ENCODE measurements at places on chromosomes 12 and 14.

- peak; percentile 6 for DNase-seq
Measured at GRCh38 chr12:67025543-67026114, 243.5 kb upstream of the CAND1 start.

- DNase-seq: no peak
Measured at GRCh38 chr14:99748529-99748928, 44.7 kb upstream of the EML1 start.

DNA sequence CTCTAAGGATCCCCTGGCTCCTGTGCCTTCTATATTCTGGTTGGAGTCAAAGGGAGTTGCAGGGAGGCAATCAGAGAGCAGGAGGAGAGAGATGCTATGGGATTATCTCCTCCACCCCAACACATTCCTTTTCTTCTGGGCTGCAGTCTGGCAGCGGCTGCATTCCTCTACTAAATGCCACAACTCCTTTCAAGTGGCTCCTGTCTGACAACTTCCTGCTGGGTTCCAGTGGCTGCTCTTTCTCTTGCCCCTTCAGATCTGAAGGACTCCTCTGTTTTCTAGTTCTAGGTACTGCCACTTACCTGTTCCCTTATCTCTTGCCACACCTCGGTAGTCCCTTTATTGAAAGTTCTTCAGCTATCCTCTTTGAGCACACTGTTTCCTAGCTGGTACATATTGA lies 425.0 kb downstream of the SNAPC1 start:
- no peak for DNase-seq

- no peak for DNase-seq
Measured at GRCh38 chr12:69225251-69225910, 14.0 kb upstream of the CPSF6 start.

GRCh38 chr12:2841056-2841650 lies 6.3 kb upstream of the NRIP2 start:
- no peak for DNase-seq

- DNase-seq: no peak
Measured at GRCh38 chr12:69633061-69633460, 22.4 kb upstream of the LRRC10 start.

DNA sequence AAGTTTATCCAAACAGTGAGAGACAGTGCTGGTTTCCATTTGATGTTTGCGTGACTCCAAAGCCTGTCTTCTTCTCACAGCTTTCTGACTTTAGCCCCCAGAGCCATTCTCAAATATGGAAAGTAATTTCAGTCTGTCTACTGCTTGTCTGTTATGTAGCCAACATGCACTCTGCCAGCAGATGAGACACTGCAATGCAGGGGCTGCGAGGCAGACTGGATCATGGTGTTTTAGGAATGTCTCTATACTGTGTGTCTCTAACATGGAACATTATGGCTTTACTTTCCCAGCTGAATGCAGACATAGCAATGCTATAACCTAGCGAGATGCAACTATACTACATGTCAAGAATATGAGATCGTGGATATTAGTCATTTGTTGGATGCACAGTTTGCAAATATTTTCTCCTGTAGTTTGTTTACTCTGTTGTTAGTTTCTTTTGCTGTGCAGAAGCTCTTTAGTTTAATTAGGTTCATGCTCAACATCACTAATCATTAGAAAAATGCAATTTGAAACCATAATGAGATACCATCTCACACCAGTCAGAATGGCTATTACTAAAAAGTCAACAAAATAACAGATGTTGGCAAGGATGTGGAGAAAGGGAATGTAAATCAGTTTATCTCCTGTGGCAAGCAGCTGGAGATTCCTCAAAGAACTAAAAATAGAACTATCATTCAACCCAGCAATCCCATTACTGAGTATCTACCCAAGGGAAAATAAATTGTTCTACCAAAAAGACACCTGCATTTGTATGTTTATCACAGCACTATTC lies 235.8 kb upstream of the TMTC1 start:
- no peak for DNase-seq

DNA sequence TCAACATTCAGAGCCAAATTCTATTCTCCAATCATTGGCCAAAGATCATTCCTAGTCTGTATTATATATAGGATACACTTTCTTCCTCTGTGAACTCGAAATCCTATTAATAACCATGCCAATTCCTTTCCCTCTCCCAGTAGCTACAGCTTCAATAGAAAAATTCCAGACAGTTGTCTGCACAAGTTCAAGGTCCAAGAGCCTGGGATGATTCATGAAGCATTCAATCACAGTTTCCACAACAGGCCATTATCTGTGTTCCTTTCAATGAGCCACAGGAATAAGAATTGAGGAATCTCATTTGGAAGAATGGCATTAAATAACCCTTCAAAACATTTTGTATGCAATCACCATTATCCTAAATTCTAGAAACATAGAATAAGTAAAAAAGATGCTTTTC lies 437.4 kb downstream of the RMST start:
- no peak for DNase-seq

DNA sequence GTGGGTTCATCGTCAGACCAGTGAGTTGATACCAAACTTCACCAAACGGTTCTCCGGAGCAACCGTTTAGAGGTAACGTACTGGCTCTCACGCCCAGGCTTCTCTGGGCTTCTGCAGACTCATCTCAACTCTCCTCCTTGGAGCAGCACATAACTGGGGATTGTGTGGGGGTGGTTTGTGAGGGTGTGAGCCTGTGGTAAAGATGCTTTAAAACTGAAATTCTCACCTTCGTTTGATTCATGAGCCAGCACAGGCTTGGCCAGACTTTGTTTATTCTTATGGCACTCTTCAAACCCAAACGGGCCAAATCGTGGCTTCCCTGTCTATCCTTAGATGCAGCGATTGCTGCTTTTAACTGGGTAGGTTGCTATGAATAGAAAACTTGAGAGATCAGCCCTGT lies 121.3 kb downstream of the SAMD4A start:
- no peak for DNase-seq

- DNase-seq: no peak
Measured at GRCh38 chr12:6767353-6768319, 1.5 kb downstream of the PTMS start.

DNA sequence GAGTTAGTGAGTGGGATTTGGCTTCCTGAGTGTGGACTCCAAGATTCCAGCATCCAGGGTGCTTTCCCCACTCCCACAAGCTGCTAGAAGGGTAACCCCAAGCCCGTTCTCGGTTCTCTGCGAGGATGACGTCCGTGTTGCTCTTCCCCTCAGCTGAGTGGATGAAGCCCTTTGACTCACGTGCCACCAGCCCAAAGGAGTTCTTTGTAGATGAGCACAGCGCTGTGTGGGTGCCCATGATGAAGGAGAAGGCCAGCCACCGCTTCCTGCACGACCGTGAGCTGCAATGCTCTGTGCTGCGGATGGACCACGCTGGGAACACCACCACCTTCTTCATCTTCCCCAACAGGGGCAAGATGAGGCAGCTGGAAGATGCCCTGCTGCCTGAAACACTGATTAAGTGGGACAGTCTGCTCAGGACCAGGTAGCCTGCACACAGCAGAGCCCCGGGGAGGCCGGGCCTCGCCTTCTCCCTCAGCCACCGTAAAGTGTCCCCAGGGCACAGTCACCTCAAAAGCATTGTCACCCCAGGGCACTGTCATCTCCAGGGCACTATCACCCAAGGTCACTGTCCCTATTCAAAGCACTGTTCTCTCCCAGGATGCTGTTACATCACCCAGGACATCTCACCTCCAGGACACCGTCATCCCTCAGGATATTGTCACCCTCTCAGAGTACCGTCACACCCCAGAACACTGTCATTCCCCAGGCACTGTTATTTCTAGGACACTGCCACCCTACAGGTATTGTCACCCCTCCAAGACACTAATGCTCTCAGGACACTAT lies 31.3 kb downstream of the SERPINA3 start:
- DNase-seq: no peak

- DNase-seq: no peak
Measured at GRCh38 chr12:32454075-32454474, 54.7 kb downstream of the FGD4 start.

GRCh38 chr14:29529418-29529817 lies 398.2 kb downstream of the PRKD1 start:
- DNase-seq: no peak

GRCh38 chr12:52063082-52063924 lies 6.5 kb upstream of the ATG101 start:
- DNase-seq: no peak

DNA sequence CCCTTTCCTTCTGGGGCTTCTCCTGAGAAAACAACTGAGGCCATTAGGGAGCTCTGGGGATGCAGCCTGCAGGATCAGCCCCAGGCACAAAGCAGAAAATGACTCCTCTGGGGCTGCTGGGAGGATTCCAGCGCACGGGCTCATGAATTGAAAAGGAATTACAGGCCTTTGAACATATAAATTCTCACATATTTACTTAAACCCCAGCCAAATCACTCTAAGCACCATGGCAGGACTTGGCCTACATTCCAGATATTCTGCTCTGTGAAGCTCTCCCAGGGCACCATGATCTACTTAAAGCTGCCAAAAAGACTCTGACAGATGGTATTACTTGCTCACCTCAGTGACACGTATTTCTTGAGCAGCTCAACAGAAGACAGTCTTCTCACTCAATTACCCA lies 87.2 kb downstream of the ZFC3H1 start:
- DNase-seq: no peak

- DNase-seq: no peak
Measured at GRCh38 chr12:125856896-125857295, 791.7 kb downstream of the AACS start.

DNA sequence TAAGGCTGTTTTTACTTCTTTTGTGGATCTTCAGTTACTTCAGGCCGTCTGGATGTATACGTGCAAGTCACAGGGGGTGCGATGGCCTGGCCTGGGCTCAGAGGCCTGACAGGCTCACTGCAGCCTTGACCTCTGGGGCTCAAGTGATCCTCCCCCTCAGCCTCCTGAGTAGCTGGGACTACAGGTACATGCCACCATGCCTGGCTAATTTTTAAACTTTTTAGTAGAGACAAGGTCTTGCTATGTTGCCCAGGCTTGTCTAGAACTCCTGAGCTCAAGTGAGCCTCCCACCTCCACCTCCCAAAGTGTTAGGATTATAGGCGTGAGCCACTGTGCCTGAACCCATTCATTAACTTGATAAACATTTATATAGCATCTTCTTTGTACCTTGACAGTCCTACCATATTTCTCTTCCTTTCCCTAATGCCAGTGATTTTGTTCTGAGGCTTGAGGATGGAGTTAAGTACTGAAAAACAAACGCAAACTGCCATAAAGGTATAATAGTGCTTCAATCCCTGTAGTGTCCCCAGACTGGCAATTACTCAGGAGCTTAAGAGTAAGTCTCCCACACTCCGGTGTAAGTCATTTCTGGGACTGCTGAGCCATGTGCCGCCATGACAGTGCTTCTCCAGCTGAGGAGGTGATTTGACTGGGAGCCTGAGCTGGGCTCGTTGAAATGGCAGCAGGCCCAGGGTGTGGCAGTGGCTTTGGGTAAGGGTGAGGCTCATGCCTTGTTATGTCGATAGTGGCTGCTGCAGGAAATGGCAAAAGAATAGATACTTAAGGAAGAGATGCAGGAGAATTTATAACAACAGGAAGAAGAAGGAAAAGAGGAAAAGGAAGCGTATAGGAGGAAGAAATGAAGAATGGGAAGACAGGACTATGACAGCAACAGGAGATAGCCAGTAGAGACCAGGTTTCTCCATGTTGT lies 43.7 kb upstream of the HECTD1 start:
- no peak for DNase-seq

DNA sequence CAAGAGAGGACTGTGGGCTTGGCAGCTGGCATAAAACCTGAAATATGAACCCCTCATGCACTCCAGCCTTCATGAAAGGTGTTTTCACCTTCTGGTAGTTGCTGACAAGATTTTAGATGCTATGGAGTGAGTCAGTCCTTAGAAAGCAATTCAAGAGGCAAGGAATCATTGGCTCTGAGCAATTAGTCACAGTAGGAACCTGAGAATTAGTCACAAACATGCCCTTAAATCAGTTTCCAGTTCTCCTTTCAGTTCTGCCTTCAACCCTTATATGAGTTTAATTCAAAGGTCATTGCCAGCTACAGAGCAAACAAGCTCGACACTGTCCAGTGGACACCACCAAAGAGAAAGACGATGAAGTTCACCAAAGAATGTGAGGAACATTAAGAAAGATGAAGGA lies 472.3 kb downstream of the GLT1D1 start:
- no peak for DNase-seq

- no peak for DNase-seq
Measured at GRCh38 chr14:93745603-93746273, 42.5 kb downstream of the PRIMA1 start.

DNA sequence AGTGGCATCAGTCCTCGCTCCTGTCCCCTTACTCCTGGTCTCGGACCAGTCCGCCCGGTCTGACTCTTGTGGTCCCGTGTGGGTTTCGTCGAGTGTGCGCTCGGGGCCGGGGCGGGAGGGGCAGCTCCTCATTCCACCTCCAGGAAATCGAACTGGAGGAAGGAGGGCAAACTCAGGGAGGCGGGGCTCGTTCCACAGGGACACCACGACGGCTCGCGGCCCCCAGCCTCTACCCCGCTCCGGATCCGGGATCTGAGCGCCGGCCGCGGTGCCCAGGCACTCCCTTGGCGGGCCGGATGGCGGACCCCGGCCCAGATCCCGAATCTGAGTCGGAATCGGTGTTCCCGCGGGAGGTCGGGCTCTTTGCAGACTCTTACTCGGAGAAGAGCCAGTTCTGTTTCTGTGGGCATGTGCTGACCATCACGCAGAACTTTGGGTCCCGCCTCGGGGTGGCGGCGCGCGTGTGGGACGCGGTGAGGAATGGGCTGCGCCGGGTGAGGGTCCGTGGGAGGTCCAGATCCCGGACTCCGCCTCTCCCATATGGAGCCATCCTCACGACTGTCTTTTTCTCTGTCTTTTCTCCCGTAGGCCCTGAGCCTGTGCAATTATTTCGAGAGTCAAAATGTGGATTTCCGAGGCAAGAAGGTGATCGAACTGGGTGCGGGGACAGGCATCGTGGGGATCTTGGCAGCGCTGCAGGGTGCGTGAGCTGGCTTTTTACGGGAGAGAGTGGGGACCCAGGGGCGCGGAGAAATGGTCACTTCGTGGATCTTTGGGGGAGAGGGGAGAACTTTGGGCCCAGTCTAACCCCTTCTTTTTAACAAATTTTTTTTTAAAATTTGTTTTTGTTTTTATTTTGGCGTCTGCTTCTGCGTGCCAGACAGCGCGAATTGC lies at the start of gene EEF1AKMT3:
Gene EEF1AKMT3, plus strand, starts transcription at position 186 of the 894 bp plus-strand sequence. Its CDS starts 111 bp downstream, at position 297.
- no peak for DNase-seq

DNA sequence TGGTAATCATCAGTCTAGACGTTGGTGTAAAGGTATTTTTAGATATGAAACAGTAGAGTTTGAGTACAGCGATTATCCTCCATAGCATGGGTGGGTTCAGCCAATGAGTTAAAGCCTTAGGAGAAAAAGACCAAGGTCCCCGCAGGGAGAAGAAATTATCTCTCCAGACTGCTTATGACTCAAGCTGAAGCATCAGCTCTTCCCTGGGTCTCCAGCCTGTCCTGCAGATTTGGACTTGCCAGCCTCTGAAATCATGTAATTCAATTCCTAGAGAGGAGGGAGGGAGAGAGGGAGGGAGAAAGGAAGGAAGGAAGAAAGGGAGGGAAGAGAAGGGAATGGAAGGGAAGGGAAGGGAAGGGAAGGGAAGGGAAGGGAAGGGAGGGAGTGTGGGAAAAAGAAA lies 12.0 kb upstream of the DTX1 start:
- DNase-seq: no peak

DNA sequence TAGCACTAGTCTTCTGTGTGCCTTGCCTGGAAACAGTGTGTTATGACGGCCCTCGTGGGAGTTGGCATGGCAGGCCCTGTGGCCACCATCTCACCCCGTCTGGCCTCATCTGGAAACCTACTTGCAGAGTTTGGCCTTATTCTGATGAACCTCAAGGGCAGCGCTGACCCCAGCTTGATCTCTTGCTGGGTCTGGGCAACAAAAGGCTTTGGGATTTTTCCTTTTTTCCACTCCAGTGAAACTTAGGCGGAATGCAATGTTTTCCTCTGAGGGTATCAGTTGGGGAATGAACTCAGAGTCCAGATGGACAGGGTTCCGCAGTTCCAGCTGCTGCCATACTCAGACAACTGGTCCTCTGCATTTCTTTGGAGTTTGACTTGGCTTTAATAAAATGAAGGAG lies 15.9 kb downstream of the CACNA1C start:
- DNase-seq: no peak

Measured in stimulated activated CD4-positive, alpha-beta T cell treated with anti-CD3 and anti-CD28 coated beads, TNF-alpha, amount 100 ng/mL, for 1 hour (primary cell).